ENCODE measurements at places on chromosomes 1 and 21.

DNA sequence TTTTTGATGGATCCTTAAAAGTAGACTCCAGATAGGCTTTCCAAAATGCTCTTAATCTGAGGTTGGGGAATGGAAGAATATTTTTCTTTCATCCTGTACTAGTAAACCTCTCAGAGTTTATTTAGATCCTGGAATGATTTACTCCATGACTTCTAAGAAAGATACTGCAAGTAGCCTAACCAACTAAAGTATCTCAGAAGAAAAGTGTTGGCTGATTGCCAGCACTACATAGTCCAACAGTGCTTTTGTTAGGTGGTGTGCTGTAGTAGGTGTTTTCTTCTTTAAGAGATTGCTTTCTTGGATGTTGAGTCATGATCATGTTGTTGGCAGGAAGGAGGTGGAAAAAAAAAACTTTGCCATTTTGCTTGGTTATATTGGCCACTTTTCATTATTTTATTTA lies 119.8 kb downstream of the OSBPL9 start:
- no peak for DNase-seq

DNA sequence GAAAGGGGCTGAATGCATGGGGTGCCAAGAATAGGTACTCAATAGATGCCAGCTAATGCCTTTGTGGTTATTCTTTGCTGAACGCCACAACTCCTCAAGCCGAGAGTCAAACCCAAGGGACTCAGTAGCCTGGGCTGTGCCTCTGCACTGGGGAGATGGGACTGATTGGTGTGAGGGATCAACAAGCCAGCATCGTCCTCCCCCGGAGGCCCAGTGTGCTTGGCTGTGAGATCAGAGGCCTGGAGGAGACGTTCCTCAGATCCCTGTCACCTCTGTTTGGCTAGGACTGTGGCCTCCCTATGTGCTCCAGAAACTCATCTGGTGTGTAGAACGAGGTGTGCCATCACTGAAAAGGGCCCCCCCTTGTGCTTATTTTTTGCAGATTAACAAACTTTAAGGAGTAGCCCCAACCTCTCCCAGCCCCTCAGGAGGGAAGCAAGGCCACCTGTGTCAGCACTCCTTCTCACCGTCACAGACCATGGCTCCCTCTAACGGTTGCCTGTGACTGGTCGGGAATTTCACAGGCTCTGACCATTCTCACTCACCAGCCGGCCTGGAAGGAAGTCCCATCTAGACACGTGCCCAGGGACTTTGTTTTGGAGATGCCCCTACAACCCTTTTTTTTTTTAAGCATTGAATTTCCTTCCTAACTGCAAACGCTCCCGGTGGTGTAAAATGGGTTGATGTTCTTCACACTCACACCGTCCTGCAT lies 194.0 kb upstream of the VAMP3 start:
- DNase-seq: no peak

DNA sequence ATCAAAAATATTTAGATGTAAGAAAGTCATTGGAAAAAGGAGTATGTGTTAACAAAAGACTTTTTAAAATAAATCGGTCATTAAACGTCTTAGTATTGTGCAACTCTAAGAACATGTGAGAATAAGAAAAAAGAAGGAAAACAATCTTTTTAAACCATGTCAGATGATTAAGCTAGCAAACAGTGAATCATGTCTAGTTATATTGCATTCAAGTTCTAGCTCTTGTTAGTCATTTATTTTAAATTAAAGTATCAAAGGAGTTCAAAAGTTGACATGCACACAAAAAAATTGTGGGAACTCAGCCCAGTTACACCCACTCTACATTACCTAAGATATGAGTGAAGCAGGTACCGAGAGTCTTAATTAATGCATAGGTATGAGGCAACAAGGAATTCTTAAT lies 9.8 kb downstream of the FRRS1 start:
- no peak for DNase-seq

DNA sequence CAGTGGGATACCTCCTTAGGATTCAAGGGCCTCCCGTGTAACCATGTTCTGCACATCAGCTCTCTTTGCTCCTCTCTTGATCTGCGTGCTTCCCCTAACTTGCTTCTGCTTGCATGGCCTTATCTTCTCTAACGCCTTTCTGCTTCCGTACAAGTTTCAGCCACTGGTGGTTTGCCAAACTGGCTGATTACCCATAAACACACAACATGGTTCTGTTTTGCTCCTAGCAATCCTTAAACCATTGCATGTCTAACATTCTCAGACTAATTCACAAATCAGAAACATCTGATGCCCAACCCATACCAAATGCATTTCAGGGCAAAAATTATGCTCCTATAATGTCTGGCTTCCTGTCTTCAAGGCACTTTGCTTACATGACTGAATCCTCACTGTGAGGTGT lies 166.4 kb downstream of the PBX1 start:
- DNase-seq: peak; percentile 67

All from fibroblast of skin of left quadriceps (primary cell).